ENCODE measurements at places on chromosomes 7 and 10.

GRCh38 chr7:85191383-85191782, 4.5 kb upstream of the SEMA3D start:
- DNase-seq, result no peak

GRCh38 chr7:31134246-31135188, 82.4 kb downstream of the ADCYAP1R1 start:
- peak; percentile 28 for DNase-seq

DNA sequence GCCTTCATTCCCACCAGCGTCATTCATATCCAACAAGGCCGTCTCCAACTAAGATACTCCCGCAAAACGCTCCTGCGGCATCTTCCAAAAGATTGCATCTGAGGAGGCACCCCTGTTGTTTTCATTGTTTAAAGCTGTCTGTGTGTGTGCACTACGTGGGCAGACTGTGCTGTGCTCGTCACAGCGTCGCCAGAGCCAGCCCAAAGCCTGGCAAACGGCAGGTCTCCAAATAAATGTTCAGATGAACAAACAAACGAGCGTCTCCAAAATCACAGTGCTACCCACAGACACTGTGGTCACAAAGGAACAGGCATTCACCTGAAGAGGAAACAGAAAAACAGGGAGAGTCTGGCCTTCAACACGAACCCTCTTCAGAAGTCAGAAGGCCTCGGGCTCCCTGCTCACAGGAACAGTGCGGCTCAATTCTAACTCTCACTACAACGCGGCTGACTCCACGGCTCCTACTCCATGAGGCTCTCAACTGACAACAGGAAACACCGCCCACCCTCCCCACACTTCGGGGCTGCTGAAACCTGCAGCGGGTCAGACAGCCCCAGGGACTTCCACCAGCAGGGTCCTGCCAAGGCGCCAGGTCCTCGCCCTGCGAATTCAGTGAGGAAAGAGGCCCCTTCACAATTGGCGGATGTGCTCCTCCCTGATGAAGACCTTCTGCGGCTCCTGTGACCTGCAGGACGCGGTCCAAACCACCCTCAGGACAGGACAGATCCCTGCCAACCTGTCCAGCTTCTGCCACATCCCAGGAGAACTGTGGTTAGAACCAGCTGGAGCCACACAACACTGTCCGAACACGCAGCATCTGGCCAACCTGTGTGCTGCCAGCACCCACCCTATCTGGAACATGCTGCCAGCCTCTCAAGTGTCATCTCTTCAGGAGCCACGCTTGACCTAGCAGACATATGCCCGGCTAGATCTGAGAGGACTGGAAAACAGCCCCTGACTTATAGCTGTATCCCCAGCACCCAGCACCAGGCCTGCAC, 36.1 kb downstream of the MAD1L1 start:
- DNase-seq, result no peak

- no peak for DNase-seq
These were observed 423.8 kb upstream of the DPP6 start for GRCh38 chr7:153628406-153628805.

DNA sequence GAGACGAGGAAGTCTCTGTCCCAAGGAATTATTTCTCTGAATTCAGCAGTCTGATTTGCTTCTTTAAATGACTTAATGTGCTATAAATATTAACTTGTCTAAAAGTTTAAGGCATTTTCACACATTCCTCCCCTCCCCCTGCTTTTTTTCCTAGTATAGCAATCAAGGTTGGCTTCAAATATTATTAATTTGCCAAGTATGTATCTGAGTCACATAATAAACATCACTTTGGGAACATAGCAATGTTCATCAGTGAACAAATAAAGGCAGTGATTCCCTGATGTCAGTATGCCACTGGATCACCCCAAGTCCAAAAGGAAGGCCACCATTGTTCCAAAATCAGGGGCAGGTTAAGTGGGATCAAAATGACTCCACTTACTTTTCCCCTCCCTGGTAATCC, 40.5 kb downstream of the PDE6C start:
- DNase-seq, result no peak

GRCh38 chr10:6178581-6178980, 24.2 kb upstream of the PFKFB3 start:
- DNase-seq, result no peak

GRCh38 chr7:106134241-106134640, 22.1 kb upstream of the SYPL1 start:
- no peak for DNase-seq

DNA sequence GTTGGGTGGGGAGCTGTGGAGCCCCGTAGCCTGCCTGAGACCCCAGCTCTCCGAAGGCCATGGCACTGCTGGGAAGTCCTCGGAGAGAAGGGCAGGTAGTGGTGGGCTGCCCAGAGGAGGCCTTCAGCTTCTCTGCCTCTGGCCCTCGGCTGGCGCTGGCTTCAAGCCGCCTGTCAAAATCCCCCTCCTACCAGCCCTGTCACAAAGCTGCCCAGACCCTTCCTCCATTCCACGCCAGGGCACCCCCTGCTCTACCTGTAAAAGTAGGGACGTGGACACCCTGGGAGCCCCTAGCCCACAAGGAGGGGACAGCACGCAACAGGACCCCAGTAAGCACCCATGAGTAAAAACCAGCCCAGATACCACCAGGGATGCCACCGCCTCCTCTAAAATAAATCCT, 31.6 kb downstream of the MAD1L1 start:
- no peak for DNase-seq

GRCh38 chr10:78248651-78249464, 215.2 kb downstream of the RPS24 start:
- no peak for DNase-seq

DNA sequence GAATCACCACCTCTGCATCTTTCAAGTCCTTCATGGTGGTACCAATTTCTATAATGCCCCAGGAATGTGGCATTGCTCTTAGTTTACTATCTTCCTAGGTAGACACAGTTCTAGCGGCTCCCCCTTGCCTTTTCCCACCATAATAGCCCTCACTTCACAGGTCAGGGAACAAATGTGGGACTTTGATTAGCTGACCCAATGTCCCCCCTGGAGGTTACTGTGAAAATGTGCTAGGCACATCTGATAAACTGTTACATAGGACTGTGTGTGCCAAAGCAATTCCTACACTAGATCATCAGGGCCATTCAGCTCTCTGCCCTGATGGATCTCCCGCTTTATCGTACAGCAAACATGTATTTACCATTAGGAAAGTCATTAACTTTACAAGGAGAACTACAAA, 94.0 kb downstream of the TWIST1 start:
- no peak for DNase-seq

- DNase-seq, result peak; percentile 70
These were observed 2.4 kb downstream of the CHST12 start for GRCh38 chr7:2405601-2406345.

GRCh38 chr7:99615989-99616358, 772 bp upstream of the ZSCAN25 start:
- DNase-seq, result no peak

- DNase-seq, result peak; percentile 20
These were observed 47.8 kb downstream of the SHH start for GRCh38 chr7:155764438-155764793.

GRCh38 chr10:129361676-129362376, 105.2 kb upstream of the MGMT start:
- DNase-seq, result no peak

GRCh38 chr7:113281223-113281622, 162.9 kb upstream of the SMIM30 start:
- DNase-seq, result no peak
